ENCODE measurements at places on chromosomes 13 and 19.

DNA sequence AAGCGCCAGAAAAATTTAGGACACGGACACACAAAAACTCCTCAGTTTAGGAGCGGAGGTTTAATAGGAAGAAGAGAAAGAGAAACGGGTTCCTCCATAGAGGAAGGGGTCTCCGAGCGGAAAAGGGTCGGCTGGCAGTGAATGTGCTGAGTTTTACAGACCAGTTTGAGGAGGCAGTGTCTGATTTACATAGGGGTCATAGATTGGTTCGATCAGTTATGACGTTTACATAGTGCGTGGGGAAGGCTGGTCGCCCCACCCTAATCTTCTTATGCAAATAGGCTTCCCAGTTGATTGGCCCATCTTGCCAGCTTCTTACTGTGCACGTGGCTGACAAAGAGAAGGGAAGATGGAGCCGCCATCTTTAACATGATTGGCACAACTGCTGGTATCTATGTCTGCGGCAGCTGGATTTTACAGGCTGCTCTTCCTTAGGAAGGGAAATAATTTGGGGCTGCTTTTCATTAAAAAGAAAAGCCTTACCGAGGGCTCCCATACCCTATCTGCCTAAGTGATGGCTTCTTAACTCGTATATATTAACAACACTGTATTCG lies 1.2 kb upstream of the ZNF225 start:
- no peak for DNase-seq

GRCh38 chr13:112751617-112752016 lies 61.8 kb downstream of the ATP11A start:
- no peak for DNase-seq

- no peak for DNase-seq
Observed at GRCh38 chr19:11069561-11069960, 19.7 kb upstream of the LDLR start.

GRCh38 chr19:42124386-42124901 lies 7.8 kb downstream of the POU2F2 start:
- DNase-seq = no peak

GRCh38 chr13:97018029-97018819 lies 23.9 kb upstream of the OXGR1 start:
- no peak for DNase-seq

- DNase-seq = no peak
Observed at GRCh38 chr13:42625611-42626010, 51.7 kb downstream of the TNFSF11 start.

DNA sequence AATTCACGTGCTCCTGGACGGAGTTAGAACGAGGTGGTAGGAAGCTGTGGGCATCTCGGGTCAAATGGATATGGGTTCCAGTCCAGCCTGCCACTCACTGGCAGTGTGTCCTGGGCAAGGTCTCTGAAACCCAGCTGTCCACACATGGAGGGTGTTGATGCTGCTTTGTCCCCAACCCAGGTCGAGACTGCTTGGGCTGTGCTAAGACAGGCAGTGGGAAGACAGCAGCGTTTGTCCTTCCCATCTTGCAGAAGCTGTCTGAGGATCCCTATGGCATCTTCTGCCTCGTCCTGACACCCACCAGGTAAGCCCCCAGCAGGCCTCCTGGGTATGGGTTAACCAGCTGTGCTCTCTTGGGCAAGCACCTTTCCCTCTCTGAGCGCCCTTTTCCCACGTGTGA lies 885 bp downstream of the DDX49 start:
- DNase-seq = no peak

GRCh38 chr13:109790942-109791605 lies 4.7 kb upstream of the IRS2 start:
- DNase-seq = no peak

DNA sequence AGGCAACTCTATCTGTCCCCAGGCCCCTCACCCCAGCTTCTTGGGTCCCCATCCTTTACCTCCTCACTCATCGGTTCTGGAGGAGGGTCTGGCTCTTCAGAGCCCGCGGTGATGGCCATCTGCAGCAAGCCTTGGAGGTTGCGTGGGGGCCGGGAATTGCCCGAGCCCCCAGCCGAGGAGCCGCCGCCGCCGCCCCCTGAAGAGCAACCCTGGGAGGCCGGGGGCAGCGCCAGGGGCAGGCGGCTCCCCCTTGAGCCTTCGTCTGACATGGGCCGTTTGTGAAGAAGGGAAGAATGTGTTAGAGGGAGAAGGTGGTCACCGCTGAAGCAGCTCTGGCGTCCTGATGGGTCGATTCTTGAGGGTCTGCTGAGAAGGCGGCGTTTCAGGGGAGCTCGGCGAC lies 570 bp downstream of the HSPBP1 start:
- DNase-seq = no peak

DNA sequence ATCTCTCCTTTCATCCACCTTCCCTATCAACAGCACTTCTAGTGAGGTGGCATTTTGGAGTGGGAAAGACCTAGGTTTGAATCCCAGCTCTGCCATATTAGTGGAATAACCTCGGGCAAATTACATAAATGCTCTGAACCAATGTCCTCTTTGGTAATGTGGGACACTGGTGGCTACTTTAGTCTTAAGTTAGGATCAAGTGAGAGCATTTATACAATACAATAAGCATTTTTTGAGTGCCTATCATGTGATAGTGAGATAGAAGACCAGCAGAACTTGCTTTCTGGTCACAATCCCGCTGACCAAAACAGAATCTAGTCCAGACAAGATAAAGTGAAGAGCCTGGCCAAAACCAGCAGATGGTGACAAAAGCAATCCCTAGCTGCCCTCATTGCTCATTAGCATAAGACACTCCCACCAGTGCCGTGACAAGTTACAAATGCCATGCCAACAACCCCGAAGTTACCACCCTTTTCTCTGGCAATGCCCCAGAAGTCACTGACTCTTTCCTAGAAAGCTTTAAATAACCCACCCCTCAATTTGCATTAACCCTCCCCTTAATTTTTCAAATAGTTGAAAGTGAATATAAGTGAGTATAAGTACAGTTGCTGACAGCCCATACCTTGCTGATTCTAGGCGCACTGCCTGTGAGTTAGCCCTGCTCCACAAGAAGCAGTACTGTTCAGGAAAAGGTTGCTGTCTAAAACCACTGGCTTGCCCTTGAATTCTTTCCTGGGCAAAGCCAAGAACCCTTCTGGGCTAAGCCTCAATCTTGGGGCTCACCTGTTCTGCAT lies 28.9 kb upstream of the KPNA3 start:
- DNase-seq = no peak

DNA sequence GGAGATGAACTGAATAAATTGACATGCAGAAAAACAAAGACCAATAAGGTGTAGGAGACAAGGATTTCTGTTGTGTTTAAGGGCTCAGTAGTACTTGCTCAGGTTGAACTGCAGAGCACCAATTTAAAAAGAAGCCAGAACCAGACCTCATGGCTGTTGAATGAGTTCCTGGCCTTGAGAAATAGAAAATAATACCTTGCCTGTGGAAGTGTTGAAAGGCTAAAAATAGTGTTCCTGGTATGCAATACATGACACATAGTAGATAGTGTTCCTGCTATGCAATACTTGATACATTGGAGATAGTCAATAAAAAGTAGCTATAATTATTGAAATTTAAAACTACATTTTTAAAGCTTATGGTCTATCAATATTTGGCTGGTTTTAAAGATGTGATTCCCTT lies 595.8 kb downstream of the PCDH9 start:
- DNase-seq = no peak

DNA sequence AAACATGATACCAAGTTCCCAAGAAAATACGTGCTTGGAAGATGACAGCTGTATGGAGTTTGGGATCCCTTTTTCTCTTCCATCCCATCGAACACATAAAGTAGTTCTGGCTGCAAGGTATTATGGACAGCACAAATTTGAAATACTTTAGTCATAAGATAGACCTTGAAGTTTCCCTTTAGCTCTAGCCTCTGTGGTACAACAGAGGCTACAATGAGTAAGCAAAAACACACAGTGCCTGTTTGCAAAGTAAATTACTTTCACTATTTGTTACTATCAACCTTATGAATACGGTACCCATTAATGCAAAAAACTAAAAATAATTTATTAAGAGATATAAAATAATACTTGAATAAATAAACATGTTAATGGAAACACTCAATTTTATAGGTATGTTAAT lies 21.0 kb upstream of the LRCH1 start:
- no peak for DNase-seq

DNA sequence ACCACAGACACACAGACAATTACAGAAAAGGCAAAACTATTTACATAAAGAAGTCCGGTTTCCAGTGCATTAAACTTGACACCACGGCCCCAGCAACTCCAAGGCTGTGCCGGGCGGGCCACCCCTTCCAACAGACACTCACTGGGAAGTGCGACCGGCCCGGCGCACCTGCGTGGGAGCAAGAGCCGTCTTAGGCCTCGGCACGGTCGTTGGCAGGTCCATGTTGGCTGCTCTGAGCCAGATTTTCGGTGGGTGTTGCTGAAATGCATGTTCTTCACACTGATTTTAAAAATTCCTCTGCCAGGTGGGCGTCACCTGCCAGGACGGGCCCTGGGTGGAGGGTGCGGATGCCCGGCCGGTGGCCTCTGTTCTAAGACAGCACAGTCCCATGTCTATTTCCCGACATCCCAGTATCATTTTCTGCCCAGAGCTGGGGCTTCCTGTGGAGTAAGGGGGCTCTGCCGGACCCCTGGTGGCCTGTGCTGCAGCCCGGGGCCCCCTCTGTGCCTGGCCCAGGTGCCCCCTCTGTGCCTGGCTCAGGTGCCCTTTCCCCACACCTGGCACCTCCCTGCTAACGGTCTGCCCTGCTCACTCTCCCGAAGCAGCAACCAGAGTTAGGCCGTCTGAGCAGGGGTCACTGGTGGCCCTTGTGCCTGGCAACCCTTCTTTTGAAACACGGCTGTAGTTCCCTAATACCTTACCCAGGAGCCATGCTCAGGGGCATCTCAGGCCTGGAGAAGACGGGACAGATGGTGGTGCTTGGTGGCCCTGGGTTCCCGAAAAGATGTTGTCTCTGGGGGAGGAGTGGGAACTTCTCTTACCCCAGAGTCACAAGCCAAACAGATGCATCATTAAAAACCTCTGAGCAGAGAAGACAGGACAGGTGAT lies 9.2 kb downstream of the TMEM255B start:
- DNase-seq = no peak

- DNase-seq = no peak
Observed at GRCh38 chr19:19021115-19021514, 12.2 kb downstream of the SUGP2 start.

DNA sequence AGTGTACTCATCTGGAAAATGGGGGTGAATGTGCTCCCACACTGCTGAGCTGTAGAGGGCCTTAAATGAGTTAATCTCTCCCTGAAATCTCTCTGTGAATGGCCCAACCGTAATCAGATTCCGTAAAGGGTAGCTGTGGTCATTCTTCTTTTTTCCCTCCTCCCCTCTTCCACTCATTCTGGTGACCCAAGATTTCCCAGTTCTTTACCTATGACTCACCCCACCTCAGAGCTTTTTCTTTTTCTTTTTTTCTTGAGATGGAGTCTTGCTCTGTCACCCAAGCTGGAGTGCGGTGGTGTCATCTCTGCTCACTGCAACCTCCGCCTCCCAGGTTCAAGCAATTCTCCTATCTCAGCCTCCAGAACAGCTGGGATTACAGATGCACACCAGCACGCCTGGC lies 33.3 kb upstream of the MUC16 start:
- DNase-seq = no peak

DNA sequence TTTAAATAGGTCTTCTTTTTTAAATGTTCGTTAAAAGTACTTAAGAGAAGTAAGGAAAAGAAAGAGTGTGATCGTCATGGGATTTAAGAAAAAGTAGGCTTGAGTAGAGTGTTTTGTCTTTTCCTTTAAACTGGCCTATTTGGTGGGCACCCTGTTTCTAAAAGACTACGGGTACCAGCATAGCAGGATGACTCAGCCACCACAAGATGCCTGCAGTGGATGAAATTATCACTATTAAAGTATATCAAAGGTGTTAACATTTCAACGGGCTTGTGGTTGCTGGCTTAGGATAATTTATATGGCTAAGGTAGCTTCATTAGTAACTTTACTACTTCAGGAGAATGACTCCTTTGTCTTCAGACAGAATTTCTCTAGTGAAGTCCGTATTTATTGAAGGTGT lies 112.6 kb downstream of the STARD13 start:
- DNase-seq = no peak

All from activated T-helper 1 cell treated with anti-CD3 and anti-CD28 coated beads, Interleukin-2, amount 50 U/mL, for 16 hours (primary cell).